ENCODE measurements at places on chromosomes 5 and 9.

DNA sequence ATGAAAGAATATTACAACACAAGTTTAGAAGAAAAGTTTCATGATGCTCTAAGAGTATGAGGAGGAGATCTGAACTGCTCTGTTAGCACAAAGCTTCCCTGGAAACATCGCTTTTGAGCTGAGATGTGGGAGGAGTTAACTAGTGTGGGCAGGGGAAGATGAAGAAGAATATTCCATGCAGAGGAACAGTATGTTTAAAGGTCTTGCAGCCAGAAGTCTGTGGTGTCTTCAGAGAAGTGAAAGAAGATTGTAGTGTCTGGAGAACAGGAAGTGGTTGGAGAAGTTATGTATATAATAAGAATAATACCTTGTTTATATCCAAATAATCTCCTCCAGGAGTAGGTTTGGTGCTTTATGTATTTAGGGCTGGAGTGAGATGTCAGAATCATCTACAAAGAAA, 406.7 kb downstream of the MAN2A1 start:
- DNase-seq: no peak

DNA sequence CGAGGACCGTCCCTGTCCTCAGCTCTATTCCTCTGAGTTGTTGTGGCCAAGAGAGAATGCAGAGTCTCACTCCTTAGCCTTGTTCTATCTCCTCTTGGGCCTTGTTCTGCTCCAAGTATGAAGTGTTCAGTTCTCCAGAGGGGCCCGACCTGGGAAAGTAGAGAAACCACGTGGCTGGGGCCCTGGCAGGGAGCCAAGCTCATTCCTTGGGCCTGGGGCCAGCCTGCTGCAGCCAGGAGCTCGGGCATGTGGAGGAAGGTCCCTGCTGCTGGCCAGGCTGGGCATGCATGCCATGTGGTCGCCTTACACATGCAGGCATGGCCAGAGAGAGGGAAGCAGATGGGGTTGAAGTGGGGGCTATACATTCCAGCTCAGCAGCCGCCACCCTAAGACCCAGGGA, 60.7 kb downstream of the COL27A1 start:
- no peak for DNase-seq

DNA sequence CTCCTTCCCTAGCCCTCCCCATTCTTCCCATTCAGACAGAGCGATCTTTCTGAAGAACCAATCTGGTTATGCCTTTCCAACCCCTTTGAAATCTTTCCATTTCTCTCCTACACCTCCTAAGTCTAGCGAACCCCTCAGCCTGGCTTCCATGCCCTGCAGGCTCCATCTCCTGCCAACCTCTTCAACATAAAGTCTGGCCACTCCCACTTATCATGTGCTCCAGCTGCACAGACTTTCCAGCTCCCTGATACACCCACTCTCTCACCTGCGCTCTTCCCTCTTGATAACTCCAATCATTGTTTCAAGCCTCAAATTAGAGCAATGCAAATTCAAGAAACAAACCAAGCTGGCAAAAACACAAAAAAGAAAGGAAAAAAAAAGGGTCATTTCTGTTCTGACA, 3.8 kb upstream of the ORM1 start:
- DNase-seq: no peak

- peak; percentile 3 for DNase-seq
These were observed 21.9 kb upstream of the FSD1L start for GRCh38 chr9:105425816-105426433.

DNA sequence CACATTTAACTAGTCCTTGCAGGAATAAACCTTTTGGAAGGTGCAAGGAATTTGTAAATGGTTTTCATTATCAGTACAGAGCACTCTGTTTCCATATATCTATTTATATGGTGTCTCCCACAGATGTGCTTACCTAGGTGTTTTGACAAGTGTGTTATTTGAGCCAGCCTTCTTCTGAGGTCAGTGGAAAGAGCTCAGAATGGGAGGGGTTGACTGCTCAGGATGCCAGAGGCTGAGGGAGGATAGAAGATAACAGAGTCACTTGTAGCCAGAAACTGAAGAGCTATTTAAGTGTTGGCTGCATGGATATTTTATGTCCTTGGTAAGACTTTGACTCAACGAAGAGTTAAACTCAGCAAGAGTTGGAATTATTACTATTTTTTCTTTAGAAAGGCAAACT, 5.0 kb downstream of the CMYA5 start:
- DNase-seq: no peak

DNA sequence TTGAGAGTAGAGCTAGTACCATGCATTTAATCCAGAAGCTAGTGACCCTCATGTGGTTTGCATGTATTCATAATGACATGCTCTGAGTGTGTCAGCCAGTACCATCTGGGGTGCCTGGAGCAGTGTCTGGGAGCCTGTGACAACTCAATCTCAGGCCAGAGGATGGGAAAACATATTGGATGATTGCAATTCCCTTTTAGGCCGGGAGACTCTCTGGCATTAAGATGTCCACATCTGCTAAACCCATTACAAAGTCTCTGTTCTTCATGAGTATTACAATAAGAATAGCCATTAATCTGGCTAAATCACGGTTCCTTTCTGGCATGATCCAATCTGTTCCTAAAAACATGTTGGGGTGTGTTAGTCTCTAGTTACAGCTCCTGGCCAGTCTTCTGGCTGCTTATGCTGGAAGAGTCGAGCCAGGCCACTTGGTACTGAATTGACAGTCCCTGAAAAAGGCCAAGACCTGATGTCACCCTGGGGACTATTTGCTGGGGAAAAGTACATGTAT, 475.7 kb downstream of the ENC1 start:
- DNase-seq: no peak

GRCh38 chr9:127569886-127570401, 42.1 kb upstream of the STXBP1 start:
- no peak for DNase-seq

- no peak for DNase-seq
These were observed 403.1 kb upstream of the WWC1 start for GRCh38 chr5:167888393-167888792.

GRCh38 chr5:158159621-158160020, 300.7 kb upstream of the CLINT1 start:
- DNase-seq: no peak

- DNase-seq: no peak
These were observed 261.0 kb upstream of the CDH6 start for GRCh38 chr5:30932273-30933017.

- DNase-seq: no peak
These were observed 4.1 kb upstream of the MCCC2 start for GRCh38 chr5:71582945-71583584.

- no peak for DNase-seq
These were observed 9.1 kb downstream of the S1PR3 start for GRCh38 chr9:89000371-89000781.

- no peak for DNase-seq
These were observed 175.6 kb downstream of the IRX2 start for GRCh38 chr5:2575871-2576270.

- DNase-seq: no peak
These were observed 114.2 kb downstream of the ANXA1 start for GRCh38 chr9:73265876-73266275.

GRCh38 chr5:171956887-171957495, 49.4 kb downstream of the FBXW11 start:
- no peak for DNase-seq

GRCh38 chr9:112015149-112015548, 118.5 kb downstream of the UGCG start:
- no peak for DNase-seq

DNA sequence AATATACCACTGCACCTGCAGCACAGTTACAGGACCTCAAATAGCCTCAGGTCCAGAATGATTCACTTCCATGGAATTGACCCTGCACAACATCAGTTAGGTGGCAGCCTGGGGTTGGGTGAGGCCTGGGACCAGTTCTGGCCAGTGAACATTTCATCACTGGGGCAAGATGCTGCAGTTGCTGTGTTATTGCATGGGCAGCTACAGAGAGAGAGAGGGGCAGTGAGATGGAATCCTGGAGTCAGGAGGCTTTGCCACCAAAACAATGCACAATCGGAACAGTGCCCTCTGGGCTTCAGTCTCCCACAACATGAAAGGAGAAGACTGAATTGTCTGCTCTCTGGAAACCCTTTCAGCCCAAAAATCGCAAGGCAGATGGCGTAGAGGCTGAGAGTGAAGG, 51.8 kb downstream of the SH3TC2 start:
- no peak for DNase-seq

All from NCI-H2227 treated with DMSO at 0.1 percent for 48 hours (cell line).